ENCODE measurements at places on chromosomes 3 and 15. TPM values are rescaled to one million over a fixed set of nuclear protein-coding genes. Genes with fewer than 3 reads are reported as not detected.

GRCh38 chr3:57170946-57171345 is 5.8 kb upstream of the IL17RD start:
- no peak for DNase-seq

DNA sequence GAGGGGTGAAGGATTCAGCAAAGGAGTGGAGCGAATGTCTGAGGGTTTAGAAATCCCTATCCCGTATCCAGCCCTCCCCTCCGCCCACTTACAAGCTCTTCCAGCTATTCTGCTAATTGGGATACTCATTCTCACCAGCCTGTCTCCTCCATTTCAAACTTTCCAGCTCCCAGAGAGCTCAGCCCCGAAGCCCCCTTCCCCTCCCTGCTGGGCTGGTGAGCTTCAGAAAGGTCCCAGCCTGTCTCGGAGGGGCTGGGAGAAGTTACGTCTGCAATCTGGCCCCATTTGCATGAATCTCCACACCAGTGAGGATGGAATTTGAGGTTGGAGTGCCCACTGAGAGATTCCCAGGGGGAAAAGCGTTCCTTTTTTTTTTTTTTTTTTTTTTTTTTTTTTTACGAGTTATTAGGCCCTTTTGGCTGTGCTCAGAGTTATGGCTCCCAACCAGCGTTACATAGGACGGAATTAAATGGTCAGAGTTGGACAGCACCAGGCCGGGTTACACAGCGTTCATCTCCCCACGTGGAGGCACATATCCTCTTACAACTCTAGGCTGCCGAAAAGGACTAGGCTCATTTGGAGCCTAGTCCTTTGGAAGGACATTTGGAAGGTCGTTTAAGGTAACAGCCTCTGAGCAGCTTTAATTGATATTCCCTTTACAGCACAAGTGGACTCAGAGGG is 34.6 kb downstream of the FGD5 start:
- DNase-seq = no peak

- no peak for DNase-seq
Observed at GRCh38 chr3:46673151-46674030, 20.1 kb downstream of the ALS2CL start.

DNA sequence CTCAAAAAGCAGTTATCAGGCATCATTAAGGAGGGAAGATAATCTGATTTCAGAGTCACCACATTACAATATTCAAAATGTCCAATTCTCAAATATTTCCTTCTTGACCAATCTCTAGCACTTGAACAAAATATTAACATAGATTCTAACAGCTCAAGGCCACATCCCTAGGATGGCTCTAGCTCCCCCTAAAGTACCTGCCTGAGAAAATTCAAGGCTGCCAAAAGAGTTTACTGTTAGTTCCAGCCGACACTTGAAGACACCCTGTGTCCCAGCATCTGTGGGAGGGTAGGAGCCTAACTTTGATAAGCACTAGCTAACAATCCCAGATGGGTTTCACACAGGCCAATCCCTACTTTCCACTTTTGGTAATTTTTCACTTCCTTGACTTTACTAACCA is 10.4 kb downstream of the NSMCE3 start:
- no peak for DNase-seq

GRCh38 chr3:106209482-106209881 is 340.7 kb upstream of the CBLB start:
- DNase-seq = no peak

- DNase-seq = no peak
Observed at GRCh38 chr3:23752126-23752525, 53.6 kb upstream of the UBE2E1 start.

DNA sequence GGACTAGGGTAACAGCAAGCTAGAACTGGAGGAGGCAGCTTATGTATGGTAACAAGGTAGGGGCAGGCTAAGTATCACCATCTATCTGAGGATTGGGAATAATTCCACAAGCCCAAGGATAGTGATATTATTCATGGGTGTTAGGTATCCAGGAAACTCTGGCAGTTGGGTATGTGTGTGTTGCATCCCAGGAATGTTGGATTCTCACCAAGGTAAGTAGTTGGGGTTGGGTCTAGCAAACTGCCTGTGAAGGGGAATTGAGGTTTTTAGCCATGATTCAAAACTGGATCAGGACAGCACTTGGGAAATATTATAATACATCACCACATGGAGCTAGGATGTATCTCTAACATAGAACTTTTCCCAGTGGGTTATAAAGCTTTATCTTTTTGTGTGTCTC is 626.4 kb upstream of the GOLIM4 start:
- no peak for DNase-seq

- DNase-seq = no peak
Observed at GRCh38 chr3:98531622-98532274, at the start of gene GPR15. Gene GPR15 (plus strand): TSS chr3:98531978. CDS start chr3:98532034, 56 bp downstream.

GRCh38 chr15:52340093-52340492 is 44.5 kb upstream of the MYO5C start:
- no peak for DNase-seq

- no peak for DNase-seq
Observed at GRCh38 chr3:99957151-99957796, 139.6 kb downstream of the CMSS1 start.

DNA sequence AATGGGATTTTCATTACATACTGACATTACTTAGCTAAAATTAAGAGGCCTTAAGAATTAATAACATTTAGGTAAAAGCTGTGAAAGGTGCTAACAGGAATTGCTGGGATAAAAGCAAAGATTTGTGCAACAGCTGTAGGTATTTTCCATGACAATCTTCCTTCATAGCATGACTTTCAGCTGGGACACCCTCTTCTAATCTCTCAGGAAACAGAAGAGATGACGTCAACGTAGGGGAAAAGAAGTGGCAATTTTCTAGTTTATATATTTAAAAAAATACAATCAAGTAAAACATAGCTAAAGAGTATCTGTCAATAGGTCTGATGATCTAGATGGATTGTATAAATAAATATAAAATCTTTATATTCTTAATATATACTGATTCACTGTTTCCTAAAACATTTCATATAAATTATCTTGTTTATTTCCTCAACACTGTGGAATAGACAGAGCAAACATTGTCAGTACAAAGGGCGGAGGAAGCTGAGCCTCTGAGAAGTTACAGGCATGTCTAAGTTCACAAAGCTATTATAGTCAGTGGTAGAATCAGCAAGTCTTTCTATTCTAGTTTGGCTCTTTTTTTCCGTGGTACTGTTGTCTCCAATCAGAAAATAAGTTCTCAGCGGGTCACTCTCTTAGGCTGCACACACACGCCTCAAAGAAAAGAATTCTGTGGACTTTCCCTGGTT is 217.0 kb downstream of the P3H2 start:
- DNase-seq = no peak

DNA sequence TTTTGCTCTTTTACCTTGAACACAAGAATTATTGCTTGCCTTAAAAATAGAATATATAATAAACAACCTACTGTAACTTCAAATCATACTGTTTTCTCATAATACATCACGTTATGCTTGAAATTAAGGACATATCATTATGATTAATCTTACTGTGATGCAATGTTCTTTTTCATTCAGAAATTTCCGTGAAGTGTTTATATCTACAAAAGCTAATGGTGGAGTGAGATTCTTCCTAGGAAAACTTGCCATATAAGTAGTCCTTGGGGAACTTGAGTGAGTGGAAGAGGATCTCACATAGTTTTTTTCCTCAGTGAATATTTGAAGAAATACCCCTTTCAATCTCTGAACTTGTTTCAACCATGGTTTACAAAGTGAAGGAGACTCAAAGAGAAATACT is 498.7 kb upstream of the CBLB start:
- DNase-seq = no peak

DNA sequence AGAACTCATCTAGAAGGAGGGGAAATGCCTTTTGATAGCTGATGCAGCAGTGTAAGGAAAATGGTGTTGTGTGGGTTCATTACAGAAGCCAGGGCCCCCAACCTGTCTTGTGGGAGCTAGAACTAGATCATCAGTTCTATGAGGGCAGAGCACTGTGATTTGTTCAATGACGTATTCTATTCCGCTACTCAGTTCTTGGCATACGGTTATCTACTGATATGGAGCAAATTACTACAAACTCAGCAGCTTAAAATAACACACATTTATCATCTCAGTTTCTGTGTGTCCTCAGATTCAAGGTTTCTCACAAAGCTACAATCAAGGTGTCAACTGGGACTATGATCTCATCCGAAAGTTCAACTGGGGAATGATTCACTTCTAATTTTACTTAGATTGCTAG is 250.5 kb downstream of the FEZF2 start:
- DNase-seq = no peak

- DNase-seq = no peak
Observed at GRCh38 chr3:149291178-149291577, 42.3 kb downstream of the TM4SF18 start.

- DNase-seq = no peak
Observed at GRCh38 chr15:79164043-79164442, 73.5 kb upstream of the RASGRF1 start.

DNA sequence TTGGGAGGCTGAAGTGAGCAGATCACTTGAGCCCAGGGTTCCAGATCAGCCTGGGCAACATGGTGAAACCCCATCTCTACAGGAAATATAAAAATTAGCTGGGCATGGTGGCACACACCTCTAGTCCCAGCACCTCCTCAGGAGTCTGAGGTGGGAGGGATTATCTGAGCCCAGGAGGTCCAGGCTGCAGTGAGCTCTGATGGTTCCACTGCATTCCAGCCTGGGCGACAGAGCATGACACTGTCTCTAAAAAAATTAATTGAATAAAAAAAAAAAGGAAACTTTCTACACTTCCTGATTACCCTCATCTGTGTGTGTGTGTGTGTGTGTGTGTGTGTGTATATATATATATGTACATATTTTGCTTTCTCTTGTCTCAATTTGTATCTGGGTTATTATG is 31.4 kb downstream of the DIPK2A start:
- no peak for DNase-seq

- no peak for DNase-seq
Observed at GRCh38 chr3:117261983-117262421, 552.4 kb downstream of the TUSC7 start.

- DNase-seq = no peak
Observed at GRCh38 chr3:108311797-108312196, 15.4 kb downstream of the HHLA2 start.

GRCh38 chr15:67783303-67783702 is 42.0 kb upstream of the SKOR1 start:
- no peak for DNase-seq

DNA sequence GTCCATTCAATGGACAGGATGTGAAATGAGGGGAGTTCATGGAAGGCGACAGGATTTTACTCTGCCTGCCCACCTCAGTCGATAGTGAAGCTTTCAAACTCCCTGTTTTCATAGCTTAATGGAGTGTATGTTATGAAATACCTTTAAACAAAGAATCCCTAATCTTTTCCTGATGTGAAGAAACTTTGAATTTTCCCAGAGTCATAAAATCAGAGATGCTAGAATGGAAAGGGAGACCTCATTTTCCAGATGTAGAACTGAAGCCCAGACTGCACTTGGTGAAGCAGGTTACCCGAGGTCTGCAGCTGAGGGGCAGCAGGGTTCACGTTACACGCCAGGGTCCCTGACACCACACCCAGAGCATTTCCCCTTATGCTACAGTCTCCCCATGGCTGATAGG is 34.7 kb upstream of the LACTB start:
- DNase-seq = no peak

- no peak for DNase-seq
Observed at GRCh38 chr3:98817547-98818041, 54.5 kb downstream of the ST3GAL6 start.

- no peak for DNase-seq
Observed at GRCh38 chr15:66747886-66748707, 46.1 kb downstream of the SMAD6 start.

DNA sequence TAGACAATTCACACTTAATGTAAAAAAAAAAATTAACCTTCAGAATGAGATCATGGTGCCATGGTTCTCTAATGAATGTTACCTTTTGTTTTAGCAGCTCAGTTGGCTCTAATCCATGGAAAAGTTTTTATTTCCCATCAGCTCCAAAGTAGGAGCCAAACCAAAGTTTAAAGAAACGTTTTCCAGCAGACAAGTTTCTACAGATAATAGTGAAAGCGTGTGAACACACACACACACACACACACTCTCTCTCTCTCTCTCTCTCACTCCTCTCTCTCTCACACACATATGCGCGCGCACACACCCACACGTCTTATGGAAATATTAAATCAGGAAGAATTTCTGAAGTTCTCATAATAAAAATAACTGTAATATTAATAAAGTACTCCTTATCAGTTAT is 46.9 kb downstream of the MBNL1 start:
- DNase-seq = no peak

- no peak for DNase-seq
Observed at GRCh38 chr3:125191256-125191655, 21.3 kb downstream of the SLC12A8 start.

TRPM1 gene
- total RNA-seq = not detected

NEIL1 gene
- 62.2 TPM for total RNA-seq

CCR8 gene
- not detected for total RNA-seq

C2CD4A gene
- not detected for total RNA-seq

P2RY12 gene
- 9.8 TPM for total RNA-seq

DHFR2 gene
- total RNA-seq = 11.2 TPM

SCAANT1 gene
- total RNA-seq = not detected

ACKR2 gene
- 3.1 TPM for total RNA-seq

CCDC191 gene
- total RNA-seq = 17.8 TPM

SLC9C1 gene
- not detected for total RNA-seq

ADAMTS7 gene
- 1.8 TPM for total RNA-seq

Data from dorsolateral prefrontal cortex (tissue), 122 donors.